ENCODE measurements at places on chromosomes 16 and 17.

- DNase-seq: no peak
These were observed 23.7 kb downstream of the WIPF2 start for GRCh38 chr17:40242774-40243173.

DNA sequence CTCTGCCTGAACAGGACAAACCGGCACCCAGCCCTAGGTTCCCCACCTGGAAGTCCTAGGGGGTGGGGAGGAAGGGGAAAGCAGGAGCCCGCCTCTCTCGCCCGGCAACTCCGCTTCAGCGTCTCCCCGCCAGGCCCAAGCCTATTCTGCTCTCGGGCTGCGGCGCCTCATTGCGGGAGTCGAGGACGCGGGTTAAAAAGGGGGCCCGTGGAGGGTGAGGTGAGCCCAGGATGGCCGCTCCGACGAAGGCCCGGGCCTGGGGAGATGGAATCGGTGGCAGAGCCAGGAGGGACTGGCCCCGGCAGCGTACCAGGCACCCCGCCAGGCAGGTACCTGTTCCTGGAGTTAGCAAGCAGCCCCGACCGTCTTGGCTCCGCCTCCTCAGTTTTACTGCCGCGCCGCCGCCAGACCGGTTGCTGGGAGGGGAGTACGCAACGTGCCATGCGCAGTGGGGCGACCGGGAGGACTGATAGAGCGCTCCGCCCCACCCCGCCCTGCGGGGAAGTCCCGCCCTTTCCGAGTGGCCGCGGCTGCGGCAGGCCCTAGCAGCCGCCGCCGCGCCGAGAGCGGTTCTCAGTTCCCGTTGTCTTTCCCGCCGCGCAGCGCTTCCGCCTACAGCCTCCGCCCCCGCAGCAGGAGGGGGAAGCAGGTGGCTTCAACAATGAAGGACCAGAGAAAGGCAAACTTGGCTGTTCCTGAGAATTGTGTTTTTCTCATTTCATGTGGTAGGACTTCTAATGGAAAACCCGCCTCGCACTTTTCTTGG is at the start of gene STRADA:
STRADA (minus strand) TSS at position 392 of the 766 bp plus-strand sequence. CDS start 13,430 bp downstream, outside the sequence.
- peak; percentile 97 for DNase-seq

- DNase-seq: no peak
These were observed 44.7 kb downstream of the CDH1 start for GRCh38 chr16:68781784-68782183.

DNA sequence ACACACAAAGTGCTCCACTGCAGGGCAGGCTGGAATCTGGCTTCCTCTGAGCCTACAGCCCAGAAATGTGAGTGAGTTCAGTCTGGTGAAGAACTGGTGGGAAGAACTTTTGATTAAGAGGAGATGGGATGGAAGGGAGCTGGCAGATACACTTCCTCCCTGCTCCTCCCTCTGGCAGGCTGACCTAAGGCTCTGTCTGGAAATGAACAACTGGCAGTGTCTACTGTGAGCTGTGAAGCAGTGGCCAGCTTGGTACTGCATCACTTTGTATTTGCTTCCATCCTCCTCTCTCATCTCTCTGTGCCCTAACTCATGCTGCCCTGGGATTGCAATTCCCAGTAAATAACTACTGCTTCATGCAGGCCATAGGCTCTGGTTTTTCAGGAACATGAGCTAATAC is 45.6 kb downstream of the MAF start:
- DNase-seq: no peak

DNA sequence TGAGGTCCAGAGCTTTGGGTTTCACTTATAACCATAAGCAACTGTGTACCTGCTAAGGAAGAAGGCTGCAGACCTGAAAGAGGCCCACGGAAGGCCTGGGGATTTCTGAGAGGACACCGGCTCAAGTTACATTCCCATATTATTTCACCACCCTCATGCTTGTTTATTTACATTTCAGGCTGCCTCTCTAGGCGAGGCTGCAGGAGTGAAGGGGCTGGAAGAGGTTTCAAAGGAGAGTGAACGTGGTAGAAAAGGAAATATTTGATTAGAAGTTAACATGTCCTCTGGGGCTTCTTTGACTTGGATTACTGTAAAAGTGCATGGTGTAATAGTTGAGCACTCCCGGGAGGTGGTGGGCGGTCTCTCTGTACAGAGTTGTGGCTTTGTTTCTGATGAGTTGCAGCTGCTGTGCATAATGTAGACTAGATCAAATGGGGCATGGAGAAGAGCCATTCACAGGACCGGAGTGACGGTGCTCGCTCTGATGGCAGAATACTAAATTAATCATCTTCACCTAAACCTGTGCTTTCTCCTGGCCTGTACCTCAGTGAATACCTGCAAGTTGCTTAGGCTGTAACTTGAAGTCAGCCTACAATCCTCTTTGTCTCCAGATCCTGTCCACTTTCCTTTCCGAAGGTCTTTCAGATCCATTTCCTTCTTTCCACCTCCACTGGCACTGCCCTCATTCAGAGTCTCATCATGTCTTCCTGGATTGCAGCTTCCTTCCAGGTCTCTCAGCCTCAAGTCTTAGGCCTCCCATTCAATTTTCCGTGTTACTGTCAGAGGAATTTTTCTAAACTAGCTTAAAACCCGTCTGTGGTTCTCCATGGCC is 1.9 kb upstream of the CPD start:
- no peak for DNase-seq

- DNase-seq: no peak
These were observed 10.1 kb upstream of the SPOP start for GRCh38 chr17:49687878-49688491.

DNA sequence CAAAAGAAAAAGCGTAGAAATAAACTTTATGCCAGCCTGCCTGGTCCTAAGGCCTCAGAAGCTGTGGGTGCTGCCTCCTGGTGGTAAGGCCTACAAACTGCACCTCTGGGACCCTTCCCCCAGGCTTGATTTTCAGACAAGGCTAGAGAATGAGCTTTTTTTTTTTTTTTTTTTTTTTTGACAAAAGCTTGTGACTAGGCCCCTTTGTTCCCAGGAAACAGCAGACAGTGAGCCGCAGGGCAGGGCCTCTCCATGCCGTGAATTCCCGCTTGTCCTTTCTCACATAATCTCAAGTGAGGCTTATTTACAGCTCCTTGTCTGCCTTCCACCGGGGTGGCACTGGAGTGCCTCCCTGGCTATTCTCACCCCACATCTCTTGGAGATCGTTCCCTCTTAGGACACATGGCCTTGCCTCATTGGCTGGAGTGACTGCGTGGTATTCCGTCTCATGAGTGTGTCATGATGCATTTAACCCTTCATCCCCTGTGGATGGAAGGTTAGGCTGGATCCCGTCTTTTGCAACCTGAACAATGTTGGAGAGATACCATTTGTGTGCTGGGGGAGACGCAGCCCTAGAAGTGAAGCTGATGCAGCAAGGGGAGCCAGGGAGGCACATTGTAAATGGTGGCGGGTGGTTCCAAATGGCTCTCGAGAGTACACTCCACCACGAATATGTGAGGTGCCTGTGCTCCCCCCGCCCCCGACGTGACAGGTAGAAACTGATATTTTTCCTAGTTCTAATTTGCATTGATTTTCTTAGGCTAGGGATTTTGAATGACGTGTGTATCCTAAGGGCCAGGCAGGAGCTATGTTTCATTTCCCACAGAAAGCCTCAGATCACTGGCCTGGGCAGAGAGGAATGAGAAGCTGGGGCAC is 49.6 kb downstream of the USP22 start:
- DNase-seq: peak; percentile 65

DNA sequence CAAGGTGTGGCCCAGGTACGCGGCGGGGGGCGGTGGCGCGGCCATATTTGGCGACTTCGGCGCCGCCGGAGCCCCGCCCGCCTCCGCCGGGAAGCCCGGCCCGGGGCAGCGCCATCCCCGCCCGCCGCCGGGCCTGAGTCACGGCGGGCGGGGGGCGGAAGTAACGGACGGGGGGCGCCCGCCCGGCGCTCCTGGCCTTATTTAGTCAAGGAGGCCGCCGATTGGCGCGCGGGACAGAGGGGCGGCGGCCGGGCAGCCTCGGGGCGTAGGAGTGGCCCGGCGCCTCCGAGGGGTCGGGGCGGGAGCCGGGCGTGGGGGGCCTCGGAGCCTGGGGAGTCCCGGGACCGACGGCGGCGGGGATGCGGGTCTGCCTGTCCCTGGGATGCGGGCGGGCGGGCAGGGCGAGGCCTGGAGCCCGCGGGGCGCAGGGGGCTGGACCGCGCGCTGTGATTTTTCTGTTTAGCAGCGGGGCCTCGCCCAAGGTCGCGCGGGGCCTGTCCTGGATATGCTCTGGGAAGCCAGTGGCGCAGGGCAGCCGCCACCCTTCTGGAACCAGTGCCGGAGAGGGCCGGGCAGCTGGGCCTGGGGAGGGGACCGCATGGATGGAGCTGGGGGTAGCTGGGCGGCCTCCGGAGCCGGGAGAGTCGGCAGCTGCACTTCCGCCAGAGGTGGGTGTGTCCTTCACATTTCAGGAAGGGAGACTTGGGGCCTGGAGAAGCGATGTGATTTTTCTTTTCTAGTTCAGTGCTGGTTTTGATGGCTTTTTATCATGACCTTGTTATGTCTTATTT is 2.3 kb upstream of the ACTG1 start:
- DNase-seq: no peak

- no peak for DNase-seq
These were observed 331.1 kb downstream of the SLC39A11 start for GRCh38 chr17:72761431-72761830.

DNA sequence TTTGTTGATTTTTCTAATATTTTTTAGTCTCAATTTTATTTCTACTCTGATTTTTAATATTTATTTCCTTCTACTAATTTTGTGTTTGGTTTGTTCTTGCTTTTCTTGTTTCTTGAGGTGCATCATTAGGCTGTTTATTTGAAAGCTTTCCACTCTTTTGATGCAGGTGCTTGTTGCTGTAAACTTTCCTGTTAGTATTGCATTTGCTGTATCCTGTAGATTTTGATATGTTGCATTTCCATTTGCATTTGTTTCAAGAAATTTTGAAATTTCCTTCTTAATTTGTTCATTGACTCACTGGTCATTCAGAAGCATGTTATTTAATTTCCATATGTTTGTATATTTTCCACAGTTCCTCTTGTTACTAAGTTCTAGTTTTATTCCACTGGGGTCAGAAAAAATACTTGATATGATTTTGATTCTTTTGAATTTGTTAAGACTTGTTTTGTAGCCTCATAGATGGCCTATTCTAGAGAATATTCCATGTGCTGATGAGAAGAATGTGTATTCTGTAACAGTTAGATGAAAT is 43.1 kb upstream of the NACA2 start:
- DNase-seq: no peak

GRCh38 chr17:48577946-48578615 is at the start of gene HOXB4:
Gene HOXB4, minus strand, starts transcription at chr17:48578350. Its CDS starts 31 bp downstream, at chr17:48578319.
- DNase-seq: peak; percentile 64

DNA sequence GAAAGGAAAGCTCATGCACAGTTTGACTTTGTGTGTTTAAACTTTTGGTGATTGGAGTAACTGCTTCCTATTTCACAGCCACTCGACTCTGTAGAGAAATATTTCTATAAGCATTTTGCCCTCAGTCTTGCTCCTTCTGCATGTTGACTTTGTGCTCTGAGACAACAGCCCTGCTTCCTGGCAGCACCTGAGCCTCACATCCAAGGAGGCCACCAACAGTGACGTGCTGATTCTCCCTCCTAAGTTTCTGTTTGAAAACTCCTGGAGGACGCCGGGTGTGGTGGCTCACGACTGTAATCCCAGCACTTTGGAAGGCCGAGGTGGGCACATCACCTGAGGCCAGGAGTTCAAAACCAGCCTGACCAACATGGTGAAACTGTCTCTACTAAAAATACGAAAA is 23.9 kb upstream of the WSB1 start:
- DNase-seq: no peak

- no peak for DNase-seq
These were observed 1.1 kb downstream of the CES2 start for GRCh38 chr16:66936462-66936861.

GRCh38 chr17:43468691-43469139 is 15.1 kb upstream of the DHX8 start:
- peak; percentile 61 for DNase-seq

DNA sequence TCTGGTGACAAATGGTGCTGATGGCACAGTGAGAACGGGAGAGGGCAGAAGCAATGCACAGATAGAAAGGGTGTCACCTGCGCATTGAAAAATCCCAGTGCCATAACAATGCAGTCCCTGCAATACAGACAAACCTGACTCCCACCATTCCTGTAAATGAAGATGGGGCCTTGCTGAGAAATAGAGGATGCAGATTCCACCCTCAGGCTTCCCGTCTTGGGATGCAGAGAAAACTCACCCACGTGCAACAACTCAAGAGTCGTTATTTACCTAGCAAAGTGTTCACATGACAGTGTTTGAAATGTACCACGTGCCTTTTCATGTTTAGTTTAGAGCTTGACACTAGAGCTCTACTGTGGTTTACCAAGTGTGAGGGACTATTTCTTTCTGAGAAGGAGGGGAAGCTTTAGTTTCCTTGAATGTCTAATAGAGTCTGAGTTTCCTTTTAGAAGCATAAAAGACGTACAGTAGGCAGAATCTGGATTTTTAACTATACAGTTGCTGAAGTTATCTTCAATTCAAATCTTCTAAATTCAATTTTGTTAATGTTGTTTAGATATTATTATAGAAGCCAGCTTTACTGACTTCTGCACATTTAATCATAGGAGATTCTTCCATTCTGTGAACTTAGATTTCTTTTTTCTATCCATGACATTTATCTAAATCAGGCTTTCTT is 35.6 kb downstream of the WWOX start:
- no peak for DNase-seq

DNA sequence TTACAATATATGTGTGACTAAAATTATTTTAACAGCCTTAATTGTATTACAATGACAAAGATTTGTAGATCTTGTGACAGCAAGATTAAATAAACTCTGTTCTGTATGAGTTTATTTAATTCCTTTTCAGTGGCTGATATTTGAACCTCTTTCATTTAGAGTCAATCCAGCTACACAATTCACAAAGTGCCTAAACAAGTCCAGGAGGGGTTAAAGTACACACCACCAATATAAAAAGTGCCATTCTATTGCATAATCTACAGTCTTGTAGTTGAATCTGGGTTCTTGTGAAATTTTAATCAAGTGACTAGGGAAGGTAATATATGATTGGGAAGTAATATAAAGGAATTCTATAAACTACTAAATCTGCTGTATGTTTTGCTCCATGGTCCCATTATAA is 3.9 kb upstream of the NFAT5 start:
- no peak for DNase-seq

DNA sequence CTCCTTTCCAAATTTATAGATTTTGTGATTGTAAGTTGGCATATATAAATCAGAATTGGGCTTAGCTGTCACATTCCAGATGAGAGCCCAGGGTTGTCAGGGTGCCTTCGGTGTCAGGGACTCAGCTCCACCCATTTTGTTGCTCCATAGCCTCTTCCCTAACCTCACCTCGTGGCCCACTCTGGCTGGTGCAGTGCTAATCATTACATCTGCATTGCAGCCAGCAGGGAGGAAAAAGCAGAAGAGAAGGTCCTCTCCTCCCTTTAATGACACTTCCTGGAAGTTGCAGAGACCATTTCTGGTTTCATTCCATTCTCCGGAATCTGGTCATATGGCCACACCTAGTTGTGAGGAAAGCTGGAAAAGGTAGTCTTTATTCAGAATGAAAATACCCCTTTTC is 113.3 kb downstream of the CCT6B start:
- no peak for DNase-seq

- DNase-seq: no peak
These were observed 28.9 kb downstream of the LITAF start for GRCh38 chr16:11557801-11558200.

- DNase-seq: no peak
These were observed 245.2 kb upstream of the CCL2 start for GRCh38 chr17:34009912-34010311.

GRCh38 chr17:74433421-74434121 is 1.7 kb downstream of the GPRC5C start:
- DNase-seq: no peak
